Common myeloid progenitor, CD34-positive (primary cell): ENCODE measurements at places on chromosomes 2 and 18.

DNA sequence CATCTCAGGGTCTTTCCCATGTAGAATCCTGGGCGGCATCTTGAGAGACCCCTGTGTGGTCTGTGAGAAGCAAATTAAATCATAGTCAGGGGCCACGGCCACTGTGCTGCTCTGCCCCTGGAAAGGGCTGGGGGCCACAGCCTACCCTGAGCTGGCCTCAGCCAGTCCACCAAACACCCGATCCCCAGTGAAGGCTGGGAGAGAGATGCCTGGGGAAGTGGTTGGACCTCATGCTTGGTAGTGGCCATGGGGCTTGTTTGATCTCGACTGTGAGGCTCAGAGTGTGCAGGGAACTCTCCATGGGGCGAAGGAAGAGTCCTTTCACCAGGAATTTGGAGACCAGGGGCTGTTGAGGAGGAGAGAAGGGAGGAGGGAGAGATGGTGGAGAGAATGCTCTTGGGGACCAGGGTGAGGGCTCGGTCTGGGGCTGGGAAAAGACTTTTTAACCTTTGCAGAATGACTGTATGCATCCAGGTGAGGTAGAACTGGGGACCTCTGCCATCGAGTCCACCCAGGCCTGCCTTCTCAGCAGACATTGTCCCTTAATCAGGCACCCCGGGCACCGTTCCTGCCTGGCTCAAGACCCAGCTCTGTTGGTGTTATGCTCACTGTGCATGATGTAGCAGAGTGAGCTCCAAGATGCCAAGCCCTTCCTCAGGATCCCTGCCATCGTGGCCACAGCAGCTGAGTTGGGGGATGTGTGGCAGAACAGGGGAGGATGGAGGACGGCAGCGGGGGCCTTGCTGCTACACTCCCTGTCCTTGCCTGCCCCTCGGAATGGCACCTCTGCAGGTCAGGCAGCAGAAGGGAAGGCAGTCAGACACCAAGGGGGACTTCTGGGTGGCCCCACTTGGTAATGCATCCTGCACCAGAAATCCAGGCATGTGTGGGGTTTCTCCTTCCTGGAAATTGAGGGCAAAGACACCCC lies 249.9 kb downstream of the DYSF start:
- DNase-seq: no peak

GRCh38 chr2:61853086-61853846 lies 594 bp downstream of the FAM161A start:
- DNase-seq: peak; percentile 60

DNA sequence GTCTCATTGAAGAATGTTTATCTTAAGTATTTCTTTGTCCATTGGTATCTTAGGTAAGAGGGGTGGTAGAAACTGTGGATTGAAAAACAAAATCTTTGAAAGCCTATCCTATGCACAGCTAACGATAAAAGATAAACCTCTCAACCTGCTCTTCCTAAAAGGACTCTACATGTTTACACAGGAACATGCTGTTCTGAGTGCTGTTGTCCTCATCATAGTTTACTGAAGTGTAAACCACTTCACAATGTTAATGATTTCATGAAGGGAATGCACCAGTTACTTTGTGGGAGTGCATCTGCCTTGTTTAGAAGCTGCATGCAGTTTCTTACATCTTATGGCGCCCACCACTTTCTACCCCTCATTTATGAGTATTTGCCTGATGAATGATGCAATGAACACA lies 1.2 kb downstream of the ACMSD start:
- DNase-seq: no peak

- DNase-seq: peak; percentile 34
Measured at GRCh38 chr2:239644011-239644410, 243.2 kb upstream of the HDAC4 start.

- no peak for DNase-seq
Measured at GRCh38 chr2:223537115-223537514, 65.0 kb downstream of the SCG2 start.

DNA sequence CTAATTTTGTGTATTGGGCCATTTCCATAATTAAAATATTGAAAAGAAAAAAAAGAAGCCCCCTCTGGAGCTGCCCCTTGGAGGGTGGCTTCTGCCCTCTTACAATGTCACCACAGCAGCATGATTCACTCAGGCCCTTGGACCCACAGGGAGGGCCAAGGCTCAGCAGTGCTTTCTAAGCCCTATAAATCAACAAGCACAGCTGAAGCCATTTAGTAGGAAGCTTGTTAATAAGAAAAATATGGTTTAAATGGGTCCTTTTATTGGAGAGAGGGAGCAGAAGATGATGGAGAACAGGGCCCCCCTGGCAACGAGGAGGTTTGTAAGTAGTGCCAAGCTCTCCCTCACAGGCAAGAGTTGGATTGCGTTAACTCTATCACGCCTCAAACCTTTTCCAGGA lies 107.6 kb upstream of the FZD7 start:
- no peak for DNase-seq

GRCh38 chr2:207688597-207688996 lies 22.8 kb upstream of the CCNYL1 start:
- DNase-seq: no peak

DNA sequence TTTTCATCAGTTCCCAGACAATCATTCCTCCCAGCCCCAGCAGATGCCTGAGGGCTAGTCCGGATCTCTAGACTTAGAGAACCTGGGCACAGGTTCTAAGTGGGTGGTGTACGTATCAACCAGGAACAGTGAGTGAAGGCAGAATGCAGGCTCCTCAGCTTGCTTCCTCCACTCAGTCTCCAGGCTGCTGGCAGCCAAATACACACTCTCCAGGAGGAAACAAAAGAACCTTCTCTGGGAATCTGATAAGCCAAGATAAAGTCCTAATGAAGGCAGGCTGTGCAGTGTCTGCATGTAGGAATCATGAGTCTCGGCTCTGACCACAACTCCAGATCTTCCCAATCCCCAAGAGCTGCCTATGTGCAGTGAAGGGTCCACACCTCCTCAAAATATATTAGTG lies 245.7 kb downstream of the SP3 start:
- DNase-seq: no peak

DNA sequence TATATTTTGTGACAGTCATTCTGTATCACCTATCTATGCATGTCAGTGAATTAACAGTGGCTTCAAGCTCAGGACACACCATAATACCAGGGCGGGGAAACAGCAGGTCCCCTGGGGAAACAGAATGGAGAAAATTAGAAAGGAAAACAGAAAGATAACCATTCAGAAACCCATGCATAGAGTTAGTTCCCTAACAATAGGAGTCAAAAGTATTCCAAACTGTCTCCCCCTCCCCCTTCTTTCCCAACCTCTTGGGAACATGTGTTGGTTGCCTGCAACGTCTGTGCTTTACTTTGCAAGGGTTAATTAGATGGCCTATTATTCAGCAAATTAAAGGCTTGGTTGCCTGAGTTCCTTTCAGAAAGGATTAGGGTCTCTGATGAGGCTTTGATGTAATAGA lies 176.4 kb downstream of the MYO3B start:
- no peak for DNase-seq

- DNase-seq: peak; percentile 65
Measured at GRCh38 chr18:11310476-11311086, 161.2 kb upstream of the PIEZO2 start.

GRCh38 chr2:217054791-217055190 lies 194.9 kb upstream of the TNP1 start:
- DNase-seq: no peak

- DNase-seq: no peak
Measured at GRCh38 chr2:168207851-168208250, 39.5 kb downstream of the STK39 start.

- peak; percentile 34 for DNase-seq
Measured at GRCh38 chr2:72917138-72917876, at the start of gene EMX1. Gene EMX1 (plus strand): TSS chr2:72917519. CDS start chr2:72917853, 334 bp downstream.

- no peak for DNase-seq
Measured at GRCh38 chr2:9377461-9378097, 45.7 kb downstream of the ITGB1BP1 start.

- no peak for DNase-seq
Measured at GRCh38 chr2:152761214-152761613, 42.8 kb downstream of the ARL6IP6 start.

GRCh38 chr2:105779394-105779793 lies 34.7 kb downstream of the NCK2 start:
- DNase-seq: no peak

DNA sequence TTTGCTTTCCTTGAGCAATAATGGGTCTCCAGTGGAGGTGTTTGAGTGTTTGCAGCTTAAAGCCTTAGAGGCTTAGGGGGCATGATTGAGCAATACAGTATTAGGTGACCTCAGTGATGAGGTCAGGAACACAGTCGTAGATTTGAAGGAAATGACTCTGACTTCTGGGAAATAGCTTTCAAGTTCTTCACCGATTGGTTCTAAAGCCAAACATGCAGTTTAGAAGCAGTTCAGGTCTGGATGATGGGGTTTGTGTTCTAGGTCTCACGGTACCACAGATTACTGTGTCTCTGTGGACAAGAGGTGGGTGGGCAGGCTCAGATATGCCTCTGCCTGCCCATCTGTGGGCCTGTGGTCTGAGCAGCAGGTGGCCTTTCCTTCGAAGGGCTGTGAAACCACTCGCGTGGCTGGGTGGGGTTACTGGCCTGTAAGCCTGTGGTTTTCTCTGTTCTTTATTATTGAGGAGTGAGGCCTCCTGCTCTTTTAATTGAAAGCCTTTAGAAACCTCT lies 7.8 kb downstream of the MTHFD2 start:
- DNase-seq: peak; percentile 85

DNA sequence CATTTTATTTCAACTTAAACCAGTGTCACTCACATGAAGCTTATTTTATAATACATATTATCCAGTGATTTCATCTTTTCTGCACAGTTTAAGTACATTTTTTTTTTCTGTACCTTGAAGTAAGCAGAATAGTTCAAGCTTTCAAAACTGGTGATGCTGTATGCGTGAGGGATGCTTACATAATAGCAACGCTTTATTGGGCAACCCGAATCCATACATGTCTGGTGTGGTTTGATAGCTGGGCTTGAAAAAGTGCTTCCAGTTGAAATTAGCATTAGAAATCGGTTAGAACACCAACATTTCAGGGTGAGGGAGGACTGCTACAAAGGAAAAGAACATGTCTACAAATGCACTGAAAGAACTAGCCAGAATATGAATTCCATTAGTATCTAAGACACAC lies 117.4 kb downstream of the MBP start:
- DNase-seq: no peak

- no peak for DNase-seq
Measured at GRCh38 chr2:119489232-119489952, 34.9 kb downstream of the SCTR start.

GRCh38 chr2:225779829-225780228 lies 380.3 kb downstream of the NYAP2 start:
- no peak for DNase-seq

GRCh38 chr2:157898591-157898996 lies 22.5 kb upstream of the ACVR1 start:
- DNase-seq: peak; percentile 71

DNA sequence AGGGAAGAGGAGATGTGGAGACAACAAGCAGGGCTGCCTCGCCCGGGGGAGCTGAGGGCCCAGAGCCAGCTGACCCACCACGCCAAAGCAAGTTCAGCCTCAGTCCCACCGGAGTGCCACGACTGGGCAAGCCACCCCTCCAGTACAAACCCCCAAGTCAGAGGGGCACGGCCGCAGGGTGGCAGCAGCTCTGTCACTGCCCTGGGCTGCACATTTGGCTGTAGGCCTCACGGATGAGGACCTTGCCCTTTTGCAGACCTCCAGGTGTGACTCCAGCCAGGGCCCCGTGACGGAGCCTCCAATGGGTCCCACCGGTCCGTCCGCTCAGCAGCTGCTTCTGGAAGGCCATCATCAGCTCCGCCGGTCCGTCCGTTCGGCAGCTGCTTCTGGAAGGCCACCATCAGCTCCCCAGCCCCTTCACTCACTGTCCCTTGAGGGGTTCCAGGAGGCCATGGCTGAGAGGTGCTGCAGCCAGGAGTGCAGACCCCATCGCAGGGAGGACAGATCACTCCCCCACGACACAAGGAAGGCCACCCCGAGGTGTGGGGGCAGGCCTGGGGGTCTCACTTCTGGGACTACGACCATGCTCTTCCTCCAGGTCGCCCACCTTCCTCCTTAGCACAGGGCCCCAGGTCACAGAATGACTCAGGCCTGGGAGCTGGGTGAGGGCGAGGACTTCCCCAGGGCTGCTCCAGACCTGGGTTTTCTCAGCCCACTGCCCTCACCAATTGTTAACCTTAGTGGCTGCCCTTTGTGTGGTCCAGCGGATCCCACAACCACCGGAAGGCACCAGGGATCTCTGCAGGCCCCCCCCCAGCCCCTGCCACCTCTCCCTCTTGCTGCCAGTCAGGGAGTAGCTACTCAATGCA lies 24.6 kb upstream of the STK25 start:
- no peak for DNase-seq

DNA sequence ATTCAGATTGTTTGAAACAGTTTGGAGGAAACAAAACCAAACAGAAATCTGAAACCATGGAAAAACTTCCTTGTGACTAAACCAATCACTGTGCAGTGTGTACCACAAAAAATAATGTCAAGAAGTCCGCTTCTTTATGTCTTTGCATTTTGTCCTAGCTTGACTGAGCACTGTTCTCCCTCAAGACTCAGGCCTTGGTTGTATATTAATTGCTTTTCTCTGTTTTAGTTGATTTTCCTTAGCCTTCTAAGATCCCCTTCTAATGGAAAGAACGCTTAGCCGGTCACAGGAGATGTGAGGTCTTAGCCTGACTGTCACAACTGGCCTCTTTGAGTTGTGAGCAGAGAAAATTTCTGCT lies 56.6 kb downstream of the LCLAT1 start:
- DNase-seq: no peak
